Hematopoietic multipotent progenitor cell treated with erythropoietin and hydrocortisone succinate and interleukin-3 and kit ligand, for 17 days (in vitro differentiated cells): ENCODE measurements at places on chromosomes 7 and 10.

DNA sequence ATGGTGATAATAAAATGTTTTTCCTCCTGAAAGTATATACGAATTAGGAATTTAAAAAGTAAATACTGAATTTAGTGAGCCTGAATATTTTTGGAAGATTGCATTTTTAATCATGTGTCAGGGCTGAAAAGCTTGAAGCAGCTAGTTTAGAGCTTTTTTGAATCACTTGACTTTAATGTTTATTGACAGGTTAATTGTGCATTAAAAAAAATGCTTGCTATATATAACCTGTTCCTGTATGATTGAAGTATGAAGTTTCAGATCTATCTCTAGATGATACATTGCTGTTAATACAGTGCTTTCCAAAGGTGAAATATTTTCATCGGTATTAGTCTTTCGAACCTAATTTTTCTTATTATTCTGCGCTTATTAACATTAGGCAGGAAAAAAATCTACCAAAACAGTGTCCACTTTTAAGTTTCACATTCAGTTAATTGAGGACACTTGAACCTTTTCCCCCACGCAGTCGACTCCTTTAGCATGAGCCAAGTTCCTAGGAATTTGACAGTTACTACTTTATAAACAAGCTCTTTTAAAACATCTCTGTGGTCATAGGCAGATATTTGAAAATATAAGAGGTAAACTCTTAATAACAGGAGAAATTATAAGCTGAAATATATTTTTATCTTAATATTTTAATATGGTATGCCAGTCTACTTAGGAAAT is 187.1 kb downstream of the MLLT10 start:
- no peak for DNase-seq

DNA sequence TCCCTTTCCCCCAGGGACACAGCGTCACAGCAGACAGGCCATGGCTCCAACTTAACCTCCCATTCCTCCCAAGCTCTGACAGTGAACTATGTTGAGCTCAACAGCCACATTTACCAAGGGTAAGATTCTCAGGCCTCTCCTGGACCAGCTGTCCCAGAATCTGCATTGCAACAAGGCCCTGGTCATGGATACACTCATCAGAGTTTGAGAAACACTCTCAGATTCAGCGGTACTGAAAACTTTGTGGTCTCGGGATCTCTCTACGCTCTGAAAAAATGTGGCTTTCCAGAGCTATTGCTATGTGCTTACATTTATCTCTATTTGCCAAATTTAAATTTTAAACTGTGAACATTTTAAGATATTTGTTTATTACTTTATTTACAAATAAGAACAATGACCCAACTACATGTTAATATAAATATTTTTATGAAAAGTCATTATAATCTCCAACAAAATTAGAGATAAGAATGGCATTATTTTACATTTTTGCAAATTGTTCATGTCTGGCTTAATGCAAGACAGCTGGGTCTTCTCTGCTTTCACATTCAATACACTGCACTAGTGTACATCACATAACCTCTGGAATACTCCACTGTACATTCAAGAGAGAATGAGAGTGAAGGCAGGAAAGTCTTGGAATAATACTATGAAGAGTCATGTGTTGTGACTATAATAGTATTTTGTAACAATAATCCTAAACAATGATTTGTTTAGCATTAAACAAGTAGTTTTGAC is 190.9 kb upstream of the PITRM1 start:
- no peak for DNase-seq

GRCh38 chr7:12907774-12908173 is 220.3 kb downstream of the ARL4A start:
- DNase-seq, result no peak

- DNase-seq, result peak; percentile 20
These were observed 604.1 kb downstream of the GALNT17 start for GRCh38 chr7:71735961-71736556.

- no peak for DNase-seq
These were observed 175.1 kb downstream of the COBL start for GRCh38 chr7:51141451-51142003.

GRCh38 chr7:157432957-157433576 is 96.3 kb downstream of the DNAJB6 start:
- peak; percentile 54 for DNase-seq

DNA sequence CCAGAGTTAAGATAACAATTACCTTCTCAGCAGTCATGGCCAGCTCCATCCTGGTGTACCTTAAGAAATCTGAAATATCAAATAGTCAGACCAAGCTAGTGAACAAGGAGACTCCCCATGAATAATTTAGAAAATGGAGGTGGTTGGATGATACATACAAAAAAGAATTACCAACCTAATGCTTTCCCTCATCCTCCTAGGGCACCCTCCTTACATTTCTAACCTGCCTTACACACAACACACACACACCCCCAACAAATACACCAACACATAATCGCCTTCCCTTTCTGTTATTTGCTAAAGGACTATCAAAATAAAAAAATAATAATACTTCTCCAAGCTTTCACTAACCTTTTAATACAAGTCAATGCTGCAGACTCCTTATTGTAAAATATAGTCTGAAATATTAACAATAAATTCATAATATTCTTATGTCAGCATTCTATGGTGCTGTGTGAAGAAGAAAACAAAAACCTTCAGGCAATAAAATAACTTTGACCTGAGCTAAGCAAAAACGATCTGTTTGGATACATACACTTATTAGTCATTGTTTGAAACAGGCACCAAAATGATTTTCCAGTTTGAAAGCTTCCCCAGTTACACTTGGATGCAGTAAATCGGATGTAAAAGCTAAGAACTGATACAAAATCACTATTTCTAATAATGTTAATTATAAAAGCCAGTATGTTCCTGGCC is 3.4 kb downstream of the TWIST1 start:
- no peak for DNase-seq

DNA sequence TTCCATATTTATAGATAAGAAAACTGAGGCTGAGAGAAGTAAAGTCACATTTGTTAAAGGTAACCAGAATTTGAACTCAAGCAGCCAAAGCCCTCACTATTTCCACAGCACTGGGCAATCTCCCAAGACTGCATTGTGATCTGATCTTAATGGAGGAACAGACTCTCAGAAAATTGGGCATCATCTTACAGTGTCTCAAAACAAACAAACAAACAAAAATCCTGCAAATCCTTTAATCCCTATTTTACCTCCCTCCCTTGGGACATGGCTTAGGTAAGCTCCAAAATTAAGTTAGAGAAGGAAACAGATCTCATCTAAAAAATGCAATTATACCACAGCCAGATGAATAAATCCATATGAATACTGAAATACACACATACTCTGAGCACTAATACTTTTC is 57.5 kb downstream of the FHIP2A start:
- DNase-seq, result no peak

- DNase-seq, result no peak
These were observed 1.9 kb downstream of the DKK1 start for GRCh38 chr10:52316001-52316400.

DNA sequence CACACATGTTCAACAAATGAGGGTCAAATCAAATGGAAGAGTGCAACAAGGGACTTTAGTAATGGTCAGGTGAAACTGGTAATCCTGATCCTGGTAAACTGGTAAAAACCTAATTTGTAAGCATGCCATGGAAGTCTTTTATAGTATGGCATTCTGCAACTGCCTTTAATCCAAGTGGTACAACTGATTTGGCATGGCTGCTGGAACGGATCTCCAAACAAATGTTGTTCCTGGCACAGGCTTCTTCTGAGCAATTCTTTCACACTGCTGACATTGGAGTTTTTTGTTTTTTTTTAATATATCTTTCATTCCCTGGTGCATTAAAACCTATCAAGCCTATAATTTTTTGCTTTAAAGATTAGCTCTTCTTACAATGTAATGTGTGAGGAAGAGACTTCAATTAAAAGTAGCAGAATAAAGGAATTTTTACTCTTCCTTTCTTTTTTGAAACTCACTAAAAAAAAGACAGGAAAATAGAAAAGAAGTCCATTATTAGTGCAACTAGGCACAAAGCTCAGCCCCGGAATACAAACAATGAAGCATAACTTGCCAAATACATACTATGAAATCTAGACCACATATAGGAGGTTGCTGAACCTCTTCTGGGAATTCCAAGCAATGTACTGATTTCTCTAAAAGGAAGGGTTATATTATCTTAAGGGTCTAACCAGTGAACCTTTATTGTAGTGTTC is 79.3 kb upstream of the OIT3 start:
- DNase-seq, result no peak

DNA sequence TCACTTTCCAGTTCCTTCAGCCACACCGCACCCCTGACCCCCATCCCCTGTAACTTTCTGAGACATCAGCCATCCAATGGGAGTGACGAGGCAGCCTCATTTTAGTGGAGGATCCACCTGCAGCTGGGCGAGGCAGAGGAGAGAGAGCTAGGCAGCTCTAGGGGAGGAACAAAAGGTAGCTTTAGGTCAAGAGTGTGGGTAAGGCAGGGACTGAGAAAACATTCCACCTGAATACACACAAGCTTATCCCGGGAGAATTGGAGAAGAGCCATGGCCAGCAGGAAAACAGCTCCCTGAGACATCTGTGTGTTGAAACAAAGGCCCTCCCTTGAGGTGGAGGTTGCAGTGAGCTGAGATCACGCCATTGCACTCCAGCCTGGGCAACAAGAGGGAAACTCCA is 6.7 kb upstream of the KLRG2 start:
- DNase-seq, result no peak

DNA sequence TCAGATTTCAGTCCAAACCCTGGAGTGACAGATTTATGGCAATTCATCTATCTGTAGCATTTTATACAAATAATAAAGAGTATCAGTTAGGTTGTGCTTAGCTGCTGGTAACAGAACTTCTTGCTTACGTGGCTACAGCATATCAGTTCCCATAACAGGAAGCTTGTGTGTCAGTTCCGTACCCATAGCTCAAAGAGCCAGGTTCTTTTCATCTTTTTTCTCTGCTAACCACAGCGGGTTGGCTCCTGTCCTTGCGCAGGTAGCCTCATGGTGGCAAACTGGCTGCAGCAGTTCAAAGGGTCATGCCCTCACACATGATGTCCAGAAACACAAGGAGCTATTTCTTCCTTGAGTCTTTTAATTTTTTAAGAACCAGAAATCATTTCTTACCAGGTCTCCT is 1041.8 kb downstream of the GATA3 start:
- no peak for DNase-seq

- no peak for DNase-seq
These were observed 14.5 kb downstream of the TUBGCP2 start for GRCh38 chr10:133294189-133294588.

- DNase-seq, result no peak
These were observed 248.7 kb downstream of the CAMK1D start for GRCh38 chr10:12597788-12598765.

- DNase-seq, result no peak
These were observed 900.8 kb downstream of the XPNPEP1 start for GRCh38 chr10:109022417-109023049.

- DNase-seq, result no peak
These were observed 71.4 kb downstream of the TMEM270 start for GRCh38 chr7:73932364-73932763.

DNA sequence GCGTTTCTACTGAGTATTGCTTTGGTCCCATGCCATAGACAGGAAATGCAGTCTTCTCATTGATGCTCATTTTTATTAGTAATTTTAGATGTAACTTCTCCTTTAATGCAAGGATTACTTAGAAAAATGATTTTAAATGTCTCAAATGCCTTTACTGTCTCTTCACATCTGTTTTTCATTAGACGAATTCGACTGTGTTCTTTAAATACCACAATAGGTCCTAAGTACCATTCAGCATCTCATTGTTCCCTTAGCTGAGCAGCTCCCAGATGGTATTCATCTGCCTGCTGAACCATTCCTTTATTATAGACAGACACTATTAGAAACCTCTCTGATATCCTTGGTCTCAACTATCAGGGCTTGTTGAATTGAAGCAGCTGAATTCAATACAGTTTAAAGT is 113.6 kb downstream of the LSMEM1 start:
- DNase-seq, result no peak

DNA sequence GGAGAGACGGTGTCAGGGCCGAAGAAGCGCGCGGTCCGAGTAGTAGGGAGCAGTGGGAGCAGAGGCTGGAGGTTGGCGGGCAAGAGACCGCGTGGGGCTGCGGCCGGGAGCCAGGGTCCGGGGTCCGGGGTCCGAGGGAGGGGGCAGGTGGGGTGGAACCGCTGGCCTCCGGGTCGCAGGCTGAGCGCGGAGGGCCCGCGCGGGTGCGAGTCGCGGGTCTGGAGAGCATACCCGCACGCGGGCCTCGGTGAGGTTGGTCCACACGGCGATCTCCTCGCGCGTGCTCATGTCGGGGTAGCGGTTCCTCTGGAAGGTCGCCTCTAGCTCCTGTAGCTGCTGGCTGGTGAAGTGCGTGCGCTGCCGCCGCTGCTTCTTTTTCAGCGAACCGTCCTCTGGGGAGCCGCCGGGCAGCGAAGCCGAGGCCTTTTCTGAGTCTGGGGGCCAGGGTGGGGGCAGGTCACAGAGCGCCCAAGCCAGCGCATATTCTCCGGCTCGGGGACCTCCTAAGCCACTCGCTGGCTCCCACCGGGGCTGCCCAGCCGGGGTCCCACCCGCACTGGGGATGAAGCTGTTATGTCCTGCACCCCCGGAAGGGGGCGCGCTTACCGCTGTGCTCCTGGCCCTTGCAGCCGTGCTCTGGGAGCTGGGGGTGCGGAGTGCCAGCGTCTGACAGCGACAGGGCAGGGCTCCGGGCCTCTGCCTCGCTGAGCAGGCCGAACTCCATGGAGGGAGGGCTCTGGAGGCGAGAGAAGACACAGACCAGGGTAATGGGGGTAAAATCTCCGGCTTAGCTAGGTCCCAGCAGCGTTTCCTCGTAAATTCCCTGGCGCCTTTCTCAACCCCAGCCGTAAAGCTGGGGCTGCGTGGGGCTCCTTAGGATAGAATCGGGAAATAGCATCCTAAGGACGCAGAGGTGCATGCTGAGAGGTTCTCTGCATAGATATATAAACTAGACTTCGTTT is 5.5 kb downstream of the ELOVL3 start:
- DNase-seq, result peak; percentile 68

- DNase-seq, result no peak
These were observed 94.4 kb downstream of the FRMD4A start for GRCh38 chr10:14236341-14236740.

DNA sequence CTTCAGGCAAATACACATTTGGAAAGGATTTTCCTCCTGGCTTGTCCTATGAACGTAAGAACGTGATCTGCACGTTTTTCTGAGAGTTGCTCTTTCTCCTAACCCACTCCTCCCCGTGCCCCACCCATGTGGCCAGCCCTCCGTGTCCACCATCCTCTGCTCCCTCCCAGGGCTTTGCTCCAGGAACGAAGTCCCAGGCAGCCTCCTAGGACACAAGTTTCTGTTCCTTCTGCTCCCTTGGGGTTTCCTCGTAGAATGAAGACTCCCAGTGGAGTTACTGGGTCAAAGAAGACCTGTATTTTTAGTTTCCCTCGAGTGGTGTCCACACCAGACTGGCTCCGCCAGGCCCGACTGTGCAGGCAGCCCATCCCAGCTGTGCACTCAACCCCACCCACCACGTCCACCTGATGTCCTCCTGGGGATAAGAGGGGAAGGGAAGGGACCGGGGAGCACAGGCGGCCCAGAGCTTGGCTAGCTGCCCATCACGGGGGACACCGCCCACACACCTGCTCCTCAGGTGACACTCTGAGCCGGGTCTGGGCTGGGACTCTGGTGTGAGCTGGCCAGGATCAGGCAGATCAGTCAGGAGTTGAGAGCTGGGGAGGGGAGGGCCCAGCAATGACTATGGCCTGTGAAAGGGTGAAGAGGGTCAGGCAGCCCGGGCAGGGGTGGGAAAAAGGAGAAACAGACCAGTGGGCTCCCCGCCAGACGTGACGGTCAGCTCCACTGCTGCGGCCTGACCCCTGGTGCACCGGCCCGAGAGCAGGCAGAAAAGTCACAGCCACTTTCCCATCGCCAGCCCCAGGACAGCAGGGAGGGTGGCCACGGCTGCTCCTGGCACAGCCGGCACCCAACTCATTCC is 54.3 kb upstream of the PPP2R2D start:
- DNase-seq, result no peak

- no peak for DNase-seq
These were observed 303.6 kb upstream of the PITRM1 start for GRCh38 chr10:3476186-3476585.
